Stimulated activated CD8-positive, alpha-beta memory T cell treated with anti-CD3 and anti-CD28 coated beads, Interleukin-12 subunit alpha, Interleukin-12 subunit beta, amount 100 ng/mL, for 4 hours (primary cell): ENCODE measurements at places on chromosomes 11 and 22.

- DNase-seq, result no peak
These were observed 105.7 kb downstream of the RASSF10 start for GRCh38 chr11:13114566-13115379.

DNA sequence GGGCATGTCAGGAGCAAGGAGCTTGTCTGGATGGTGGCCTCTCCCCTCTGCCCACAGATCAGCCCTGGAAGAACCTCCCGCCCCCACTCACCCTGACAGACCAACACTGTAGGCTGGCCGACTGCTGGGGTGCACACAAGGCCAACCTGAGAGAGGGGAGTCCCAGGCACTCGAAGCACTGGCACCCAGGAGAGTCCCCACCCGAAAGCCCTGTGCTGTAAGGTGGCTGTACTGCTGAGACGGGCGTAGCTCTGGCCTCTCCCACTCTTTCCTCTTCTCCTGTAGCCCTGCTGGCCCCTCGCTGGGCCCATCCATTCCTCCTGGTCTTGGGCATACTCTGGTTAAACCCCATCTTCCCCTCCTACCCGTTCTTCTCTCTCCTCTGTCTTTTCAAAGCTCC lies 39.7 kb downstream of the MYO7A start:
- no peak for DNase-seq

GRCh38 chr11:131662317-131662972 lies 292.0 kb downstream of the NTM start:
- DNase-seq, result no peak

DNA sequence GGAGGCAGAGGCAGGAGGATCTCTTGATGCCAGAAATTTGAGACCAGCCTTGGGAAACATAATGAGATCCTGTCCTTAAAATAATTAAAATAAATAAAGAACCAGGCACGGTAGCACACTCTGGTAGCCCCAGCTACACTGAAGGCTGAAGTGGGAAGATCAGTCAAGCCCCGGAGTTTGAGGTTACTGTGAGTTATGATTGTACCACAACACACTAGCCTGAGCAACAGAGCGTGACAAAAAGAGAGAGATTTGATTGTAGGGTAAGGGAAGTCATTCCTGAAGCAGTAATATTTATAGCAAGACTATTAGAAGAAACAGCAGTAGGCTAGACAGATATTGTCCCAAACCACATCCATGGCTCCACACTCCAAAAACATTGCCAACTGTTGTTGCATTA lies 1408.4 kb upstream of the TENM4 start:
- no peak for DNase-seq

GRCh38 chr11:120432056-120433018 lies 79.2 kb upstream of the GRIK4 start:
- DNase-seq, result no peak

DNA sequence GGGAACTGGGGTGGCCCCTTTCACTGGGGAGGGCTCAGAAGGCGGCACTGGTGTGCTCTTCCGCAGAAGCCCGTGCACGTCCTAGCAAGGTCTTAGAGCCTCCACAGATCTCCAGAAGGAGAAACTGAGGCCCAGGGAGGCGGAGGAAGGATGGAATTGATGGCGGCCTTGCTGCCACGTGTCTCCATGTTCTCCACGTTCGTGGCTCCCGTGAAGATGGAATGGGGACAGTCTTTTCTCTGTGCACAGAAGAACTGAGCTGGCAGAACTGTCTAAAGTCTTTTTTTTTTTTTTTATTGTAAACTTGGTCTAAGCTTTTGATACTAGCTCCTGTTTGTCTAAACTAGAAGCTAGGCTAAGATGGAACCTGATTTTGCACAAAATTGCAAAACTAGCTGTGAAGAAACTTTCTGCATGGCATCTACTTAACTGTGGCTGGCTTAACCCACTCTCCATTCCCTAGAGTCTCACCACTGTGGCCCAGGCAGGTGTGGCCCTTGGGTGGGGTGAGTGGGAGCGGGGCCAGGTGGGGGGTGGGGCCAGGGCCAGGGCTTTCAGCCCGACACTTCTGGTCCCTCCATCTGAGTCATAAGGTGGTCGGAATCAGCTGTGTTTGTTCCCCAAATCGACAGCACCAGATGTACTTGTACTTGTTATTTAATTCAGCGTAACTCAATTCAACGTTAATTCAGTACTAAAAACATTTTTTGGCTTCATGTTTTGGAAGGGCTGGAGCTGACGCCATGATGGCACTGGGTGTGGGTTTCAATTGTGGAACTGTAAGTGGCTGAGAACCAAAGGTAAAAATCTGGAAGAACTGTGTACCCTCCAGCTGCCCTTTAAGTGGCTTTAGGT lies 120.7 kb downstream of the MPPED1 start:
- DNase-seq, result no peak

DNA sequence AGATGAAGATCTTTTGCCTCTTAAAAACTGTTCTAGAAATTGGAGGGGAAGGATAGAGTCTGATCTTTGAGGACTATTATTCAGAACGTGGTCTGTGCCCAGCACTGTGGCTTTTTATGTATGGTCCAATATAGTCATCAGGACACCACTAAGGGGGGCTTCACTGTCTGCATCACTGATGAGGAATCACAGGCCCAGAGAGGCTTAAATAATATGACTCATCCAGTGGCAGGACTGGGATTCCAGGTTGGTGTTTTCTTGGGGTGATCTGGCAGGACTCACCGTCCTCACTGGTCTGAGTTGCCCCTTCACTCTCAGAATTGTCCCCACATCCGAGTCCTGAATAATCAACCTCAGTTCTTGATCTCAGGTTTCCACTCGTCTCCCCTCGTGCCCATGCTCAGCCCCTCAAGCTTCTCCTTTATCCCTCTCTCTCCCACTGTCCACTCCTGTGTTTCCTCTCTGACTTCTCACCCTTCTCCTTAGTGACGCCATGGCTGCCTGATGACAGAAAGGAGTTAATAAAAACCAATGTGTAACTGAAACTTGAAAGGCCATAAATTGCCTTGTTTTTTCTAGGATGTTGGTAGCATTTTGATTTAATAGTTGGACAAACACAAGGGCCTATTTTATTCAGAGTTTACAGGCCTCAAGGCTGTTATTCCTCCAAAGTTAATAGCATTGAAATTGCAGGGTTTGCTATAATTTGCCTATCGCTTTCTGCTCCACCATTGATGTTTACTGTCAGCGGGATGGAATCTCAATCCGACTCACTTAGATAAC lies 95.7 kb upstream of the NNMT start:
- DNase-seq, result no peak

DNA sequence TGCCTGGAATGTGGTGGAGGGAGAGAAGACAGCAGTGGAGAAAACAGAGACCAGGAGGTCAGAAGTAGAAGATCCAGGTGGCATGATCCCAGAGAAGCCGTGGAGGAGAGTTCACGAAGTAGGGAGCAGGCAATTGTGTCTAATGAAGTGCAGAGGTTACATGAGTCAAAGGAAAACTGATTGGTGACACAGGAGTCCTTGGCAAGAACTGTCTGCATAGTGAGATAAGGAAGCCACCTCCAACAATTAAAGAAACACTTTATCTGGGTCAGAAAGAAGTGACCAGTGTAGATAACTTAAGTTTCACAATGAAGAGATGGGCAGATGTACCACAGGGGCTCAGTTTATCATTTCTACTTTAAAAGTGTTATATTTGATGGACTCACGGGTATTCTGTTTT lies 57.0 kb upstream of the PTH start:
- DNase-seq, result no peak
